Neural crest cell (in vitro differentiated cells): ENCODE measurements at places on chromosomes 4 and X. TPM values are rescaled to one million over a fixed set of nuclear protein-coding genes. Genes with fewer than 3 reads are reported as not detected.

- H3K4me3 ChIP-seq: no peak overlapping the region
- no peaks in the 10 kb centered on the region for H3K27me3 ChIP-seq
- H3K36me3 ChIP-seq: no peaks in the 10 kb centered on the region
- H3K4me1 ChIP-seq: no peaks in the 10 kb centered on the region
- DNase-seq: no peak
Measured at GRCh38 chr4:156321203-156321602, 367.5 kb upstream of the CTSO start.

- H3K36me3 ChIP-seq: no peaks in the 10 kb centered on the region
- DNase-seq: no peak
- H3K4me1 ChIP-seq: peaks cover 9% of the 10 kb centered on the region
- no peak overlapping the region for H3K27ac ChIP-seq
Measured at GRCh38 chrX:120749141-120749846, 119.4 kb upstream of the C1GALT1C1 start.

GRCh38 chr4:78904143-78904542 is 35.1 kb downstream of the PAQR3 start:
- H3K36me3 ChIP-seq: peaks cover 4% of the 10 kb centered on the region
- H3K4me1 ChIP-seq: no peaks in the 10 kb centered on the region
- no peaks in the 10 kb centered on the region for H3K27me3 ChIP-seq
- H3K4me3 ChIP-seq: no peak overlapping the region

GRCh38 chrX:68659385-68659784 is 11.9 kb downstream of the STARD8 start:
- H3K4me3 ChIP-seq: no peak overlapping the region
- H3K27me3 ChIP-seq: no peaks in the 10 kb centered on the region
- no peak overlapping the region for H3K27ac ChIP-seq
- peaks cover 5% of the 10 kb centered on the region for H3K36me3 ChIP-seq
- no peak for DNase-seq

The SH2D1A gene
- 1.5 and 1.9 TPM in 2 replicates for total RNA-seq

- no peak overlapping the region for H3K27ac ChIP-seq
- no peak for DNase-seq
- H3K4me3 ChIP-seq: no peak overlapping the region
- peaks cover 6% of the 10 kb centered on the region for H3K36me3 ChIP-seq
- H3K27me3 ChIP-seq: no peaks in the 10 kb centered on the region
Measured at GRCh38 chrX:150648296-150648940, 44.8 kb upstream of the MTMR1 start.

DNA sequence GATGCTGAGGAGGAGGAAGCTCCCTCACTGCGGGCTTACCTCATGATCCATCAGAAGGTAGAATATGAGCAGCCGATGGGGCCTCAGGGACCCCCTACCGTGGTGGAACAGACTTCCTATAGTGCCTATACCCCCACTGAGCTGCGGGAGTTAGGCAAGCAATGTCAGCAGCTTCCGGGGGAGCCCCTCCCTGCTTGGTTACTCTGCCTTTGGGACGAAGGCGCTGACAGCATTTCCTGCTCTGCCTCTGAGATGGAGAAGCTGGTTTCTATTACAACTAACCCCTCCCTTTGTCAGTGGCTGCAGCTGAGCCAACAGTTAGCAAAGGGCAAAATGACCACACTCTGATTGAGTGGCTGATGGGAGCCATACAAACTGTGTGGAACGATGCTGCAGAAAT is 430.7 kb downstream of the IDS start:
- no peak for DNase-seq
- H3K4me3 ChIP-seq: no peak overlapping the region
- no peaks in the 10 kb centered on the region for H3K36me3 ChIP-seq
- H3K4me1 ChIP-seq: peaks cover 4% of the 10 kb centered on the region
- no peaks in the 10 kb centered on the region for H3K27me3 ChIP-seq

DNA sequence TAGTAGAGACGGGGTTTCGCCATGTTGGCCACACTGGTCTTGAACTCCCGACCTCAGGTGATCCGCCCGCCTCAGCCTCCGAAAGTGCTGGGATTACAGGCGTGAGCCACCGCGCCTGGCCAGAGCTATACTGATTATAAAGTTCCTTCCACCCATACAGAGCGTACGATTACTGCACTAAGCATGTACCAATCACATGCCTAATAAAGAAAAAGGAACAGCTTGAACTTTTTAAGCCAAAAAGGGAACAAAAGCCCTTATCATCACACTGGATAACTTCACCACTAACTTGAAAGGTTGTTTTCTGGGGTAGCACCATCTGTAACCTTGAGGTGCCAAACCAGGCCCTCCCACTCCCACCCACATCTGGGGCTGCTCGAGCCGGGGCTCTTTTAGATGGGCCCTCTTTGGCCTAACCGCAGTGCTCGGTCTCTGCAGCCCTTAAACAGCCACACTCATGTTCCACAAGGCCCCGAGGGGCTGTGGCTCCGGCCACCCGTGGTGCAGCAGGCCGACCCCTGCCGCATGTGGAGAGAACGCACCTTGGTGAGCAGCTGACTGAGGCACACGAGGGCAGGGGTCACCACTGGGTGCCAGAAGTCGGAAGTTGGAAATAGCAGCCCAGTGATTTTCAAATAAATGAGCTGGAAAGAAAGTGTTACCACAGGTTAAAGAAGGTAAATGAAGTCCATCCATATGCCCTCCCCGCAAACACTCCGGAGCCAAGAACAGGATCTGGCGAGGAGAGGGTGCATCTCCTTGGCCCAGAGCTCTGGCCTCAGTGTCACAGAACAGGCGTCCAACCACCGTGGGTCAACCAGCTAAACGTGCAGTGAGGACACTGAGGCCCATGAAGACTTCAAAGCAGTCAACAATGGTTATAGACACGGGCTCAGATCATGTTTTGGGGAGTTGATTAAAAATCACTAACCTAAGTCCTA is 18.4 kb downstream of the NOP14 start:
- no peak overlapping the region for H3K27ac ChIP-seq
- H3K27me3 ChIP-seq: no peaks in the 10 kb centered on the region
- no peak overlapping the region for H3K4me3 ChIP-seq
- no peak for DNase-seq

DNA sequence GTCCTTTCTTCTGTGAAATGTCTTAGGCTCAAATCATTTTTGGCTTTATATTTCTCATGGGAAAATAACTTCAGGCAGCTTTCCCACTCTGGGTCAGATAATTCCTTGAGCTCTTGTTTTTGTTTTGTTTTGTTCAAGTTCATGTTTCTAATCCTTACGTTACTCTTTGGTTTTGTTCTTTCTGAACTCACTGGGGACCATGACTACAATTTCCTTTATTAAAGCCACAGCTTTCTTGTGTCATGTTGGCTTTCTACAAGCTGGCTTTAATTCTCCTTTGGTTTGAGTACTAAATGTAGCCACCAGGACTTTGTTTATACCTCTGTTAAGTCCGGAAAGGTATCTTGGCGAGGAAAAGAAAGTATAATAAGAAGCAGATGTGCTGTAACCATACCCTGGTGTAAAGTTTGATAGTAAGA is 30.8 kb upstream of the ANXA3 start:
- H3K36me3 ChIP-seq: no peaks in the 10 kb centered on the region
- H3K4me3 ChIP-seq: no peak overlapping the region
- DNase-seq: no peak
- no peak overlapping the region for H3K27ac ChIP-seq
- no peaks in the 10 kb centered on the region for H3K27me3 ChIP-seq

DNA sequence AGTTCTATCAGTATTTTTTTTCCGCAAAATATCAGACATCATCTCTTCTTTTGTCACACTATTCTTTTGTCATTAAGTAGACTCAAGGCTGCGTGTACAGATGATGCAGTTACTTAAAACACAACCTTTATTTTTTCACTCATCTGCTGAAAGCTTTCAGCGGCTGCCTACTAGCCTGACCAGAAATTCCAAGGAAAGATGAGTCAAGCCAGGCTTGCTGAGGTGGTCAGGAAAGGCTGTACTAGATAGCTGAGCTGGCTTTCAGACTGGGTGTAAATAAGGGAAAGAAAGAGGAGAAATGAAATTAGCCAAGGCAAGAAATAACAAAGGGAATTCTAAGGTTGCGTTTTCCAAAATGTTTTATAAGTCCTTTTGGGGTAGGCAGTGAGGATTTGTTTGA is 17.9 kb downstream of the STK26 start:
- H3K27ac ChIP-seq: no peak overlapping the region
- no peaks in the 10 kb centered on the region for H3K27me3 ChIP-seq
- no peak overlapping the region for H3K4me3 ChIP-seq
- DNase-seq: no peak

GRCh38 chr4:81627590-81627989 is 155.9 kb upstream of the RASGEF1B start:
- H3K4me1 ChIP-seq: peaks cover 12% of the 10 kb centered on the region
- no peaks in the 10 kb centered on the region for H3K36me3 ChIP-seq
- no peak overlapping the region for H3K4me3 ChIP-seq

- no peak overlapping the region for H3K27ac ChIP-seq
- H3K4me1 ChIP-seq: peaks cover 23% of the 10 kb centered on the region
- no peak for DNase-seq
- H3K27me3 ChIP-seq: peaks cover 3% of the 10 kb centered on the region
- peaks cover 5% of the 10 kb centered on the region for H3K36me3 ChIP-seq
- no peak overlapping the region for H3K4me3 ChIP-seq
Measured at GRCh38 chrX:140123446-140123845, 158.1 kb upstream of the CXorf66 start.

The RTL3 gene
- not detected in 2 replicates for total RNA-seq

The RIBC1 gene
- total RNA-seq: 1.3 and 1.5 TPM in 2 replicates

The BRCC3 gene
- total RNA-seq: 31.4 and 36.0 TPM in 2 replicates

DNA sequence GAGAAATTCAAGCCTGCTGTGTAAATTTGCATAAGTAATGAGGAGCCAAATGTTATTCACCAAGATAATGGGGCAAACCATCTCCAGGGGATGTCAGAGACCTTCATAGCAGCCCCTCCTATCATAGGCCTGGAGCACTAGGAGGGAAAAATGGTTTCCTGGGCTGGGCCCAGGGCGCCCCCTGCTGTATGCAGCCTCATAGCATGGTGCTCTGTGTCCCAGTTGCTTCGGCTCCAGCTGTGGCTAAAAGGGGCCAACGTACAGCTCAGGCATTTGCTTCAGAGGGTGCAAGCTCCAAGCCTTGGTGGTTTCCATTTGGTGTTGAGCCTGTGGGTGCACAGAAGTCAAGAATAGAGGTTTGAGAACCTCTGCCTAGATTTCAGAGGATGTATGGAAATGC is 859.3 kb downstream of the RPA4 start:
- H3K36me3 ChIP-seq: no peaks in the 10 kb centered on the region
- no peak for DNase-seq
- no peaks in the 10 kb centered on the region for H3K4me1 ChIP-seq
- no peak overlapping the region for H3K4me3 ChIP-seq
- H3K27ac ChIP-seq: no peak overlapping the region

GRCh38 chr4:11079171-11079570 is 349.5 kb downstream of the HS3ST1 start:
- no peak overlapping the region for H3K4me3 ChIP-seq
- no peaks in the 10 kb centered on the region for H3K36me3 ChIP-seq
- no peak overlapping the region for H3K27ac ChIP-seq
- no peaks in the 10 kb centered on the region for H3K27me3 ChIP-seq
- no peaks in the 10 kb centered on the region for H3K4me1 ChIP-seq

The NBDY gene
- 56.8 and 61.4 TPM in 2 replicates for total RNA-seq

The RXFP1 gene
- total RNA-seq: not detected in 2 replicates

The ENPEP gene
- total RNA-seq: 4.5 and 7.3 TPM in 2 replicates

DNA sequence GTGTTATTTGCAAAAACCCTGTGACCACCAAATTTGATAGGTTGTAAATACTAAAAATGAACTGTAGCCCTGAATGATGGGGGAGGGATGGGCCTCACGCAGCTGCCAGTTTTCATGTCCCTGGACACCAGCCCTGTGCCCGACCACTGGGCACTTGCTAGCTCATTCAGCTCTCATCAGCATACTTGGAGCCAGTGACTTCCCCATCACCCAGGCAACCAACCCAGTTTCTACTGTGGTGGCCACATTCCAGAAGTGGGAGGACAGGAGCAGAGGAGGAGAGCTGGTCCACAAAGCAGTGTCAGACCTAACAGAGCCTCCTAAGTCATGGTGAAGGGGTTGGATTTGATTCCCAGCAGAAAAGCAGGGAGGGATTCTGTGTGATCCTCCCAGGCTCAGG is 128.2 kb downstream of the CPEB2 start:
- DNase-seq: no peak
- H3K36me3 ChIP-seq: peaks cover 6% of the 10 kb centered on the region
- no peak overlapping the region for H3K4me3 ChIP-seq
- H3K4me1 ChIP-seq: peaks cover 24% of the 10 kb centered on the region
- no peaks in the 10 kb centered on the region for H3K27me3 ChIP-seq

- H3K27ac ChIP-seq: no peak overlapping the region
Measured at GRCh38 chrX:8607326-8607725, 124.6 kb downstream of the ANOS1 start.

DNA sequence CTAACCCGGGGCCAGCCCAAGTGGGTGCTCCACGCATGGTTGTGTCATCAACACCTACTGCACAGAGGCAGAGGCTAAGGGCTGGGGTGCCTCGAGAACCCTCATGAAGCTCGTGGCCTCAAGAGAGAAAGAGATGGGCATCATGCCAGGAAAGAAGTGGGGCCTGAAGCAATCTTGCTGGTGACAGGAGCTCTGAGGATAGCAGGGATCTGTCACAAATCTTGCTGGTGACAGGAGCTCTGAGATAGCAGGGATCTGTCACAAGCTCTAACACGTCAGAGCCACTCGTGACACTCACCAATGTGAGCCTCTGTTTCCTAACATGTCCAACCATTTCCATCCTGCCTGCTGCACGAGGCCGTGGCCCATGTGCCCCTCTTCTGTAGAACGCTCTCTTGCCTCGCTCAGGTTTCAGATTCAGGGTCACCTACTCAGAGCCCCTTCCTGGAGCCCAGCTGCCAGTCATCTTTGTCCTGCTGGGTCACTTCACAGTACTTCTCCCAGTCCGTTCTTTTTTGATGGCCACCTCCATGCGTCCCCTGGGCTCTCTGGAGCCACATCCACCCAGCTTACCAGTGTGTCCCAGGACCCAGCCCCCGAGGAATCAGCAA is 21.1 kb downstream of the PNMA6E start:
- H3K36me3 ChIP-seq: no peaks in the 10 kb centered on the region
- no peaks in the 10 kb centered on the region for H3K27me3 ChIP-seq
- H3K4me3 ChIP-seq: no peak overlapping the region
- no peak overlapping the region for H3K27ac ChIP-seq
- DNase-seq: no peak
- H3K4me1 ChIP-seq: no peaks in the 10 kb centered on the region

The F8A2 gene
- not detected in 2 replicates for total RNA-seq

GRCh38 chr4:100926039-100926717 is 408.4 kb upstream of the EMCN start:
- no peaks in the 10 kb centered on the region for H3K4me1 ChIP-seq
- H3K4me3 ChIP-seq: no peak overlapping the region
- H3K27ac ChIP-seq: no peak overlapping the region
- DNase-seq: no peak

DNA sequence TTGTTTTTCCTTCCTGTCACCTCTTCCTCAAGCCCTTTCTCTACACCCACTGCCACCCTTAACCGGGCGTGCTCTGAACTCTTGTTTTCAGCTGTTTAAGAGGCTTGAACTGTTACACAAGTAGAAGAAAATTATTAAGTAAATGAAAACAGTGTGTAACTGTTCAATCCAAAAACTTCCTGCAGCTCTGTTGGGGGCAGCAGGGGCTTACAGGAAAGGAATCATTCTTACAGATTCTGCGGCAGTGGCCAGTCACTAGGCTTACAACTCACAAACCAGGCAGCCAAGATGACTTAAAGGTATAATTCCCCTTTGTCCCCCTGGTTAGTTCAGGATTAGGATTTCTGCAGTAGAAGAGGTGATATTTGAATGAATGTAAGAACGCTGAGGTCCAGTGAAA is 70.2 kb upstream of the ETNPPL start:
- no peaks in the 10 kb centered on the region for H3K27me3 ChIP-seq
- H3K27ac ChIP-seq: no peak overlapping the region
- peaks cover 29% of the 10 kb centered on the region for H3K4me1 ChIP-seq
- DNase-seq: no peak
- no peak overlapping the region for H3K4me3 ChIP-seq
